Neural progenitor cell (in vitro differentiated cells): ENCODE measurements at places on chromosomes 3 and 15.
A peak's percentile ranks its signal among the peaks of the same experiment; 100 is the strongest.

GRCh38 chr3:110246796-110247376, 824.7 kb upstream of the NECTIN3 start:
- no peaks in the 10 kb centered on the region for H3K27me3 ChIP-seq
- no peak for DNase-seq
- H3K4me3 ChIP-seq: no peak overlapping the region
- H3K4me1 ChIP-seq: no peaks in the 10 kb centered on the region
- H3K27ac ChIP-seq: no peak overlapping the region

- peaks cover 3% of the 10 kb centered on the region for H3K27me3 ChIP-seq
- H3K4me1 ChIP-seq: peaks cover 11% of the 10 kb centered on the region
- H3K36me3 ChIP-seq: no peaks in the 10 kb centered on the region
- H3K4me3 ChIP-seq: no peak overlapping the region
- DNase-seq: no peak
Measured at GRCh38 chr3:184498986-184499606, 62.5 kb upstream of the EPHB3 start.

DNA sequence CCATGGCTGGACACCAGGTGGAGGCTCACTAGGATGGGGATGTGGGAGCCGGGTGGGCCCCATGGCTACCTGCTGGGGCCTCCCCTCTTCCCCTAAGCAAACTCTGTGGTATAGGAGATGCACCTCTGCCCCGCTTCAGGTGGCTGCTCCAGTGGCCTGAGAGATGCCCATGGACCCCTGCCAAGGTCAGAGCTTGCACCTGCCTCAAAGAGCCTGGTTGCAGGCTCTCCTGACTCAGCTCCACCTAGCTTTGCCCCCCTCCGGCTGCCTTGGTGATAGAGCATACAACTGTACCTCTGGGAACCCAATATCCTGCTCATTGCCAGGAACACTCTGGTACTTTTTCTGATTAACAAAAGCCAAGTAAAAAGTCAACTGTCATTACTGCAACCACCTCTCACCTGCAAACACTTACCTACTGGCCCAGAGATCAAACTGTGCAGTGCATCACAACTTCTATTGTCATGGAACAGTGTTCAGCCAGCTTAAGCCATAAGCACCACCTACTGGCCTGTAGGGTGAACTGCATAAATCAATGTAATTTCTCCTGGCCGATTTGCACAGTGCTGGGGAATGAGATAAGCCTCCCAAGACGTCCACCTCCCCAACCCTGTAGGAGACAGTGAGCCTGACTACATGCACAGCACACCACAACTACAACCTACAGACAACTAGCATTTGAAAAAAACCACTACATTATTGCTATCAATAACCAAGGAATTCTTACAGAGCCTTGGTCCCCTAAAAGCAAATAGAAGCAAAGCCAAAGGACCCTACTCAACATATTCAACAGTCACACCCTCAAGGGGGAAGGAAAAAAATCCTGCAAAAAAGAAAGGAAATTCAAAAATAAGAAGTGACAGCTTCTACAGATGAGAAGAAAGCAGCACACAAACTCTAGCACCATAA, 352.4 kb upstream of the ARHGEF26 start:
- no peaks in the 10 kb centered on the region for H3K36me3 ChIP-seq
- no peaks in the 10 kb centered on the region for H3K27me3 ChIP-seq
- no peak overlapping the region for H3K27ac ChIP-seq
- peak; percentile 66 for DNase-seq
- H3K4me1 ChIP-seq: no peaks in the 10 kb centered on the region

- no peaks in the 10 kb centered on the region for H3K27me3 ChIP-seq
- no peaks in the 10 kb centered on the region for H3K4me1 ChIP-seq
- H3K4me3 ChIP-seq: no peak overlapping the region
Measured at GRCh38 chr15:100861511-100861991, 18.1 kb upstream of the ALDH1A3 start.

DNA sequence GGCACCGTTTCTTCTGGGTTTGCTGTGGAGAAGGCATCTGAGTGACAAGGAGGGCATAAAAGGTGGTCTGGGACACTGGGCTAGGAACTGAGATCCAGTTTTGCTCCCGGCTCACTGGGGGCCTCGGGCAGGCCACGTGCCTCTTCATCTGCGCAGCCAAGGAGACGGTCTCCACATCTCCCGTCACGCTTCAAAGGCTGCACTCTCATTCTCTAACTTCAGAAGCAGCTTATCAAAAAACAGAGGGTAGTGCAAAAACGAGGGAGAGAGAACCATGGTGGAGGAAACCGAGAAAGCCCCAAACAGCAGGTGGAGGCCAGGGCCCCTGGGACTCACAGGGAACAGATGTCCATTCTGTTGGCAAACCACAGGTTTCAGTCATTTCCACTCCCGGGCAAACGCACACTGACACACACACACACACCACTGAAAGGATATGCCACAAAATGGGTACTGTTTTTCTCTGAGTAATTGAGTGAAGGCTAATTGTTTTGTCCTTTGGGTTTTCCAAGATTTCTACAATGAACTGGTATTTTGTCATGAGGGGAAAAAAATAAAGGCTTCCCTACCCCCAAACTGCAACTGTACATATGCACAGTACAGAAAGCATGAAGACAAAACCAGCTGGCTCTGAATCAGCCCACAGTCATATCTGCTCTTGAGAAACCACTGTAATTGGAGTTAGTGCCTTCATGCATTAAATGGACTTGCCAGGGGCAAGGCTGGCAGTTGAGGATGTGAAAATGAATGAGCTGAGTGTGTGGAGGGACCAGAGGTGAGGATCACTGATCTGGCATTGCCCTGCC, 71.9 kb downstream of the MGLL start:
- H3K27ac ChIP-seq: no peak overlapping the region
- H3K4me3 ChIP-seq: no peak overlapping the region
- no peak for DNase-seq
- H3K4me1 ChIP-seq: no peaks in the 10 kb centered on the region
- no peaks in the 10 kb centered on the region for H3K36me3 ChIP-seq

DNA sequence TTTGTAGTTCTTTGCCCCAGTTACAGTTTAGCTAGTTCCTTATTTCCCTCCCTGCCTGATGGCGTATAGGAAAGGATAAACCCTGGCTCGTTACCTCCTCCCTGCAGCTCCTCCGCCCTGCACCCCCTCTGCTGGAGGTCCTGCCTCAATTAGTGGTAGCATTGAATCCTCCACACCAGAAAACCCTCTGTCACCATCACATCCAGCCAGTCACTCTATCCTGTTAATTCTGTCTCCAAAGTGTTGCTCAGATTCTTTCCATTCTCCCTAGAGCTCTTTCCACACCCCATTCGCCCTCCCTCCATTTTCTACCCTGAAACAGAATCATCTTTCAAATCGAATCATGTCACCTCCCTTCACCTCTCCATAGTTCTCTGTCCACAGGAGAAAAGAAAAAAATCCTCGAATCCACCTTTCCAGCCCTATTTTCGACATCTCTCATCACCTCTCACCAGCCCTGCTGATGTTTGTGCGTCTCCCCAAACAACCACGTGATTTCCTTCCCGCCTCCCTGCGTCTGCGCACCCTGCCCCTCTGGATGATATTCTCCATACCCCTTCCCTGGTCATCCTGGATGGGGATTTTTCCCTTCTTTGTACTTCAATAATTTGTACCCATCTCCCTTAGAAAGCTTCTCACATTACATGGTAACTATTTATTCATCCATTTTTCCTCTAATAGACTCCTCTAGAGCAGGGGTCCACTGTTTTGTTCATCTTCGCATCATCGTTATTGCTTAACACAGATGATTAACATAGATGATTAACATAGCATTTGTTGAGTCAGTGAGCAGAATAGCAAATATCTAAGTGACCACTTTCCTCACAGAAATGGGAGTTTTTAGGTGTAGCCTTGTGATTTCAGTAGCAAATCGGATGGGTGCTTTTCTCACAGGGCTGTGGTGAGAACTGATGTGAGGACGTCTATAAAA, 37.1 kb downstream of the MAP3K13 start:
- no peaks in the 10 kb centered on the region for H3K36me3 ChIP-seq
- no peak for DNase-seq
- H3K4me1 ChIP-seq: no peaks in the 10 kb centered on the region
- H3K27me3 ChIP-seq: no peaks in the 10 kb centered on the region

DNA sequence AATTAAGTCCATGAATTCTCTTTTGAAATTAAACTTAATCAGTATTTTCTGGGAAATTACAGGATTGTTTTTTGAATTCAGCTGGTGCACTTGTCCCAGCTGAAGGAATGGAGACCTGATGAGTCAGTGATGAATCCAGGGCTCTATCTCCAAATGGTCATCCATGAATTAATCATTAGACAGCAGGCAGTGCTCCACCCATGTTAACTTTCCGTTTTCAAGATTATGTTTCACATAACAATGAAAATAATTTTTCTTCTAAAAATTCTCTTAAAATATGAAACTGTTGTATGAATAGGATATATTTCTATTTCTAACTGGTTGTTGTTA, 13.9 kb upstream of the PAQR9 start:
- no peaks in the 10 kb centered on the region for H3K27me3 ChIP-seq
- no peaks in the 10 kb centered on the region for H3K36me3 ChIP-seq
- no peak overlapping the region for H3K4me3 ChIP-seq
- DNase-seq: no peak
- H3K4me1 ChIP-seq: peaks cover 11% of the 10 kb centered on the region

GRCh38 chr3:89171687-89172545, 64.5 kb downstream of the EPHA3 start:
- no peaks in the 10 kb centered on the region for H3K27me3 ChIP-seq
- no peaks in the 10 kb centered on the region for H3K36me3 ChIP-seq
- H3K4me3 ChIP-seq: no peak overlapping the region
- peak overlapping the region; percentile 42 for H3K27ac ChIP-seq
- peaks cover 30% of the 10 kb centered on the region for H3K4me1 ChIP-seq
- peak; percentile 61 for DNase-seq

DNA sequence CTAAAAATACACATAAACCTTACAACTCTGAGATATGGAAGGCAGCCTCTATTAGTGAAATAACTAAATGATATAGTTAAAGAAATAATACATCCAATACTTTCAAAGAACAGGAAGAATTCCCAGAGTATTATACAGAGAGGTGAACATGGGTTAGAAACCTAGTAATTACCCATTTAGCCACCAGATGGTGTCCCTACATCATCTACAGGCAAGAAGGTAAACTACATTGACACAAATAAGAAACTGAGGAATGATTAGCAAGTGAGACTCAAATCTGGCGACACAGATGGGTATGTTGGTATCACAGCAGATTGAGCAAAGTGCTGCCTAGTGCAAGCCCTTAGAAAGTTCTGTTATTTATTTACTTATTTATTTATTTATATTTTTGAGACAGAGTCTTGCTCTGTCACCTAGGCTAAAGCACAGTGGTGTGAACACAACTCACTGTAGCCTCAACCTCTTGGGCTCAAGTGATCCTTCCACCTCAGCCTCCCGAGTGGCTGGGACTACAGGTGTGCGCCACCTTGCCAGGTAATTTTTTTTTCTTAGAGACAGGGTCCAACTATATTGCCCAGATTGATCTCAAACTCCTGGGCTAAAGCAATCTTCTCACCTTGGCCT, 28.2 kb downstream of the NEK4 start:
- peaks cover 29% of the 10 kb centered on the region for H3K36me3 ChIP-seq
- H3K4me3 ChIP-seq: no peak overlapping the region
- no peaks in the 10 kb centered on the region for H3K4me1 ChIP-seq
- peak; percentile 12 for DNase-seq
- no peak overlapping the region for H3K27ac ChIP-seq
- no peaks in the 10 kb centered on the region for H3K27me3 ChIP-seq

- H3K4me3 ChIP-seq: no peak overlapping the region
- H3K36me3 ChIP-seq: no peaks in the 10 kb centered on the region
- H3K27ac ChIP-seq: no peak overlapping the region
- peaks cover 3% of the 10 kb centered on the region for H3K4me1 ChIP-seq
- no peaks in the 10 kb centered on the region for H3K27me3 ChIP-seq
Measured at GRCh38 chr3:128260275-128260674, 107.0 kb downstream of the EEFSEC start.

DNA sequence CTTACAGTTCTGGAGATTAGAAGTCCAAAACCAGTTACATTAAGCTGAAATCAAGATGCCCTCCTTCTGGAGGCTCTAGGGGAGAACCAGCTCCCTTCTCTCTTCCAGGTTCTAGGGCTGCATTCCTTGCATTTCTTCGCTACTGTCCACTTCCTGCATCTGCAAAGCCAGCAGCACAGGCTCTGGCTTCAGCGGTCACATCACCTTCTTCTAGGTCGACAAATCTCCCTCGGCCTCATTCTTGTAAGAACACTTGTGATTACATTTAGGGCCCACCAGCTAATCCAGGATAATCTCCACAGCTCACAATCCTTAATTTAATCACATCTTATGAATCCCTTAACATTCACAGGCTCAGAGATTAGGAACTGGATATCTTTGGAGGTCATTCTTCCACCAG, 73.8 kb downstream of the MINAR1 start:
- no peaks in the 10 kb centered on the region for H3K36me3 ChIP-seq
- no peak for DNase-seq
- H3K27me3 ChIP-seq: no peaks in the 10 kb centered on the region
- H3K4me1 ChIP-seq: no peaks in the 10 kb centered on the region
- H3K4me3 ChIP-seq: no peak overlapping the region

- H3K36me3 ChIP-seq: no peaks in the 10 kb centered on the region
- no peak overlapping the region for H3K27ac ChIP-seq
- no peak overlapping the region for H3K4me3 ChIP-seq
- no peak for DNase-seq
- H3K4me1 ChIP-seq: peaks cover 14% of the 10 kb centered on the region
Measured at GRCh38 chr15:73515527-73515926, 72.6 kb downstream of the REC114 start.
